ENCODE measurements at places on chromosomes 11 and 22. TPM values are rescaled to one million over a fixed set of nuclear protein-coding genes. Genes with fewer than 3 reads are reported as not detected.

Gene CLMP
- not detected for total RNA-seq

Gene GLB1L2
- total RNA-seq: 15.0 TPM

DNA sequence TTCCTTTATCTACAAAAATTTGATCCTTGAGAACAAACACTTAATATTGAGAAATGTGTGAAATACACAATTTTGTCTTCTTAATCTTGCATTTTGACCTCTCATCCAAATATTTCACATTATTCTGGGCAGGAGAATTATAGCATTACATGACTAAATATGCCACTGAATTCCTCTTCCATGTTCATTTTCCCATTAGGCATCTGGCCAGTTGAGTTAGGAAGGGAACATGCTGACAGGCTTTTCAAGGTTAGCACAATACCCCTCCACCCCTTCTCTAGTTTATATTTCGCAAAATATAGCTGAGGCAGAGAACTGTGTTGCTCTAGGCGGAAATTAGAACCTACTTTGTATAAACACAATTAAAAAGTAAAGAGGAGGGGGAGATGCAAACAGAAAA lies 271.7 kb upstream of the ZC3H12C start:
- no peaks in the 10 kb centered on the region for H3K4me1 ChIP-seq
- no peak for DNase-seq
- no peak overlapping the region for H3K4me3 ChIP-seq
- H3K36me3 ChIP-seq: no peaks in the 10 kb centered on the region
- no peak overlapping the region for H3K27ac ChIP-seq

DNA sequence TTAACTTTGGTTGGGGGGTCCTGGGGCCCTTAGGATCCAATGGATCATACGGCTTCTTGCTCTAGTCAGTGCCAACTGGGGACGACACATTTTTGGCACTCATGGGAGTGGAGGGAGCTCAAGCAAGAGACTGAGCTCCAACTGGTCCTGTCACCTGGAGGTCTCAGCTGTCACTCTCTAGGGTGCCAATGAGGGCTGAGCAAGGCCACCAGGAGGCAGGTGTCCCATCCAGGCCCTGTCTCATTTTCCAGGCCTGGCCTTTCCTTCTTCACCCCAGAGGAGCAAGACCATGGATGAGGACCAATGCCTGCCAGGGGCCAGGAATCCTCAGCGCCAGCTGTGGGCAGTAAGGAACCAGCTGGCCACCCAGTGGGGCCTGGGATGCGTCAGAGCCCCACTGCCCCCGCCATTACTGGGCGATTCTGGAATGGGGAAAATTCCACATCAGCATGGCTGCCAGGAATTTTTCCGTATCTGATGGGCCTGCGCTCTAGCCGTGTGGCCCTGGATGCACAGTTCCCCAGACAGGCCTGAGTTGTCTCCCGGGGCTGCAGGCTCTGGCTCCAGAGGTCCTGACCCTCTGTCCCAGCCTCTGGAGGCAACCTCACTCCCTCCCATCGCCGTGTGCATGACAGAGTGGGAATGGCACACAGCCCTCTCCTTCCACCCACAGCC lies 669 bp upstream of the GAL3ST1 start:
- no peaks in the 10 kb centered on the region for H3K4me1 ChIP-seq
- no peak overlapping the region for H3K4me3 ChIP-seq
- H3K27ac ChIP-seq: no peak overlapping the region

GRCh38 chr11:15828215-15828853 lies 528.0 kb downstream of the SOX6 start:
- H3K27ac ChIP-seq: no peak overlapping the region
- H3K4me3 ChIP-seq: no peak overlapping the region
- peaks cover 3% of the 10 kb centered on the region for H3K27me3 ChIP-seq
